ENCODE measurements at places on chromosomes 6 and 20.

DNA sequence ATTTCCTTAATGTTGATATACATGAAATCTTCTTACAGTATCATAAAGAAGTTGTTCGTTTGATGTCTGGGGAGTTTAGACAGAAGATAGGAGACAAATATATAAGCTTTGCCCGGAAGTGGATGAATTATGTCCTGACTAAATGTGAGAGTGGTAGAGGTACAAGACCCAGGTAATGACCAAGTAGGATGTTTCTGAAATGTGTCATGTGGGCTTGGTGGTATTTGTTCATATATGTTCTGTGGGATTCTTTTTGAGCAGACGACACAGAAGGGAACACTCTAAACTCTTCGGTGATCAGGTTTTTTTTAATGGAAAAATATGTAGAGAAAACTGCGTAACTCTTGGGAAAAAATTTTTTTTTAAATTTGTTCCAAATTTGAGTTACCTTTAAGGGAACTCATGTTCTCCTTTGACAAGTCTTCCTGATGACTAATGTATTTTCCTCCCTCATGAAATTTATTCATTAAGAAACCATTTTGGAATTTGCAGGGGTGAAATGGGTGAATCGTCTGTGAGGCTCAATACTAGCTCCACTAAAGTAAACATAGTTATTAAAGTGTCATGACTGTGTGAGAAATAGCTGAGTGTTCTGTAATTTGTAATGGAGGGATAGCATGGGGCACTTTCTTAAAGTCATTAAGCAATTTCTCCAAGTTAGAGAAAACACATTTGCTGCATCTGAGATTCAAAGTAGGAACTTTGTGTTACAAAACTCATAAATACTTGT, 100.6 kb downstream of the MAP3K4 start:
- DNase-seq = no peak

GRCh38 chr20:37108676-37109075, 12.9 kb upstream of the RBL1 start:
- DNase-seq = no peak

- DNase-seq = no peak
Observed at GRCh38 chr6:128491100-128491581, 29.3 kb downstream of the PTPRK start.

DNA sequence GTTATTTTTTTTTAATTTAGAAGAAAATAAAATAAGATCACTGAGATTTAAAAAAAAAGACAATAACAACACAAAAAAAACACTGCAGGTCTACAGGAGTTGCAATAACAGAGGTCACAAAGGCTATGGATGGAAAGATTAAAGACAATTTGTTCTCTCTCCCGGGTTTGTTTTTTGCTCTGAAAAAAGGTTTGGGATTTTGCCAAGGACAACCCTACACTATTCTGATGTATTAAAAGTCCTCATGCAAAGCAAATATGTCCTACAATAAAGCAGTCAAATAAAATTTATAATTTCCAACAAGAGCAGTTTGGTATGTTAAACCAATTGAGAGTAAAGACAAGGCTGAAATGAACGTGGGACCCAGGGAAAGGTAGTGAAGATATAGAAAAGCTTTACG, 55.6 kb downstream of the PTPRK start:
- no peak for DNase-seq

- no peak for DNase-seq
Observed at GRCh38 chr20:24567508-24567907, 98.1 kb downstream of the SYNDIG1 start.

GRCh38 chr6:127216810-127217789, 49.6 kb upstream of the RNF146 start:
- no peak for DNase-seq

DNA sequence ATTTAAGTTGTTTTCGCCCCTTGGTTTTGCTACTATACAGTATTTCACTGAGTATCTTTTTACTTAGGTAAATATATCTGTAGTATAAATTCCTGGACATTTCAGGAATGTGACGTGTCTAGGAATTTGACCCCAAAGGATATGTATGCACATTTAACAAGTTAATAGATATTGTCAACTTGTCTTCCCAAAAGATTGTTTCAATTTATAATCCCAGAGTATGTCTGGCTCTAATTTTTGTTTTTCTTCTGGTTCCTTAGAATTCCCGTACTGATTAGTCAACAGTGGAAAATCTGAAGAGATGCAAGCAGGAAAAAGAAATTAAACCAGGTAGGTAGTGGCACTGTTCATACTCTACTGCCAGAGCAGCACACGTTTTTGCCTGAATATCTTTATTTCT, 7.2 kb downstream of the PKIG start:
- DNase-seq = no peak

- no peak for DNase-seq
Observed at GRCh38 chr20:57834306-57835073, 124.7 kb upstream of the PMEPA1 start.

DNA sequence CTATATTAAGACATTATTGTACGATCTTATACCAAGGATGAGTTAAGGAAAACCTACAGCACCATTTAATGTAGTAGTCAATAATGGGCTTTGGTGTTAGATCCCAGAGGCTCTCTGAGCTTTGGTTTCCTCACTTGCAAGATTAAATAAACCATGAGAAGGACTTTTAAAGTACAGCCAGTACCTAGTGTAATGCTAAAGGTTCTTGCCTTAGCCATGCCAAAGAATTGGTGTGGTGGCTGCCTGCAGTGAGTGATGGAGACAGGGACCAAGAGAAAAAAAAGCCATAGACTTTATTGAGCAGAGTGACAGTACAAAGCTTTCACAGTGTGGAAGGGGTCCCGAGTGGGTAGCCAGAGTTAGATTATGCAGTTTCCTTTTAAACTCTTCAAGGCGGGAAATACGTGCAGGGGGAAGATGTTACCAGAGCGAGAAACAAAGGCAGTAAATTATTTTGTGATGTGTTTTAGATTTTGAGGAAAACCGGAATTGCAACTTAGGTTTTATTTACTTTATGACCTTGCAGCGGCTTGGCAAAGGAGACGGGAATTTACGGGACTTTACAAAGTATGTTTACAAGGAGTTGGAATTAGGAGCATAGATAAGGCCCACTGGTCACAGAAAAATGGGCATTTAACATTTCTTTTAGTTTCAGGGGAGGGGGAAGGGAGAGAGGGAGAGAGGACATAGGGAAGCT, 100.4 kb downstream of the MYO6 start:
- no peak for DNase-seq

- peak; percentile 51 for DNase-seq
Observed at GRCh38 chr6:150937132-150937906, 71.8 kb downstream of the MTHFD1L start.

DNA sequence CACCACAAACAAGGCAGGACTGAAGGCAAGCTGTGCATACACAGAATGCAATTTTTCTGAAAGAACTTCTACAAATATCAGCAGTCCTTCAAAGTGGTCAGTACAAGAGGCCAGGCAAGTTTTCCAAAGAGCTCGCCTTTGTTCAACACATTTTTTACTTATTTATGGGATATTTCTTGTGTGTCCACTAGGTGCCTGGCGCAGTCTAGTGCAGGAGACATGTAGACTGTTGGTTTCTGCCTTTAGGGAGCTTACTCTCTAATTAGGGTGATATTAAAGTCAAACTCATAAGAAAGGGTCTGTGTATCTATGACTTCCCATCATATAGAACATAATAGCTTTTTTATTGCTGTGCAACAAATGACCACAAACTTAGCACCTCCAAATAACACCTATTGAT, 21.2 kb upstream of the VEGFA start:
- no peak for DNase-seq

DNA sequence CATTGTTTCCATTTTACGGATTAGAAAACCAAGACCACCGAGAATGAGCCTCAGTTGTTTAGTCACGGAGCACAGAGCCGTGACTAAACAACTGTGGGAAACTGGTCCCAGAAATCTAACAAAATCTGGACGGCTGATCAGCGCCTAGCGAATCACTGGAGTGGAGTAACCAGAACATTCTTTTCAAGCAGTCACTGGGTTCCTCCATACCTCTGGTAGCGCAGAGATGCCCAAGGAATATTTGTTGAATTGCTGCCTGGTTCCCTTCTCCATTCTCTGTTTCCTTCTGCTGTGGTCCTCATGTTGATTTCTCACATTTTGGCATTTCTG, 62.0 kb downstream of the GPX5 start:
- DNase-seq = no peak

DNA sequence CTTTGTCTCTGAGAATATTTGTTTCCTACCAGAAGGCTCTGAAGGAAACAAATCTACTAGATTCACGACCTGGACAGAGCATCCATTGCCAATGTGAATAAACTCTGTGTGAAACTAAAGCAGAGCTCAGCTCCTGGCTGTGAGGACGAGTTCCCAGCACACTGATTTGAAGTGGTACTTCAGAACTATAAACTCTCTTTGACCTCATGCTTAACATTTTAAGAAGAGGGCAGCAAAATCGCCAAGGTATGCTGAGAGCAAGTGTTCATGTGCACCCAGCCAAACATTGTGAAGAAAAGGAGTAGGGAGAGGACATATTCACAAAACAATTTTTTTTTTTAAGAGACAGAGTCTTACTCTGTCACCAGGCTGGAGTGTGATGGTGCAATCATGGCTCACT, 33.7 kb upstream of the ZNF133 start:
- no peak for DNase-seq

- no peak for DNase-seq
Observed at GRCh38 chr6:85372188-85372914, 77.5 kb upstream of the NT5E start.

GRCh38 chr6:164108092-164108491, 693.6 kb downstream of the QKI start:
- DNase-seq = no peak

GRCh38 chr6:111087871-111088667, 766 bp downstream of the SLC16A10 start:
- DNase-seq = no peak

DNA sequence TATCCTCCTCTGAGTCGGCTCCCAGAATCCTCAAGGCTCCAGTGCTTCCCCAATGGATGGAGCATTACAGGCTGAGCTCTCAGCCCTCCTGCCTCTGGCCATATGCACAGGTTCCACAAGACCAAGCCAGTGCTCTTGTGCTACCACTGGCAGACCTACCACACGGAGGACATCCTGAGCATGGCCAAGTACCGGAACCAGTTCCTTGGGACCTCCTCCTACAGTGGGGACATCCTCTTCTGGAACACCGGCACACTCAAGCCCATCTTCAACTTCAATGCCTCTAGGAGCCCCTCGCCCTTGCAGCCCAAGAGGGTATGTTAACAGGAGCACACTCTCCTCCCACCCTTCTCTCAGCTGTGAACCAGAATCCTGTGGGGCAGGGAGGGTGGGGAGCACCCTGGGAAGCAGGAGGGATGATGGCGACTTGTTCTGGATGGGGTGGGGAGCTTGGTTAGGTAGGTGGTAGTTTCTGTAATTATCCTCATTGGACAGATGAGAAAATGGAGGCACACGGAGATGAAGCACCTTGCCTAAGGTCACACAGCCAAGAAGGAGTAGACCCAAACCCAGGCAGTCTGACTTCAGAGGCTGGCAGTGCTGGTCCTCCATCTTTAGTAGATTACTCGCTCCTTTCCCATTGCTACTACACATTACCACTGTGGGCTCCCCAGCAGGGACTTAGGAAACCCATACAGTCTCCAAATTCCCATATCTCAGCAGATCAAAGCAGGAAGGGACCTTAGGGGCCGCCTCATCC, 58.6 kb downstream of the EFCAB8 start:
- DNase-seq = no peak

- DNase-seq = no peak
Observed at GRCh38 chr20:22383156-22383555, 201.2 kb downstream of the FOXA2 start.

DNA sequence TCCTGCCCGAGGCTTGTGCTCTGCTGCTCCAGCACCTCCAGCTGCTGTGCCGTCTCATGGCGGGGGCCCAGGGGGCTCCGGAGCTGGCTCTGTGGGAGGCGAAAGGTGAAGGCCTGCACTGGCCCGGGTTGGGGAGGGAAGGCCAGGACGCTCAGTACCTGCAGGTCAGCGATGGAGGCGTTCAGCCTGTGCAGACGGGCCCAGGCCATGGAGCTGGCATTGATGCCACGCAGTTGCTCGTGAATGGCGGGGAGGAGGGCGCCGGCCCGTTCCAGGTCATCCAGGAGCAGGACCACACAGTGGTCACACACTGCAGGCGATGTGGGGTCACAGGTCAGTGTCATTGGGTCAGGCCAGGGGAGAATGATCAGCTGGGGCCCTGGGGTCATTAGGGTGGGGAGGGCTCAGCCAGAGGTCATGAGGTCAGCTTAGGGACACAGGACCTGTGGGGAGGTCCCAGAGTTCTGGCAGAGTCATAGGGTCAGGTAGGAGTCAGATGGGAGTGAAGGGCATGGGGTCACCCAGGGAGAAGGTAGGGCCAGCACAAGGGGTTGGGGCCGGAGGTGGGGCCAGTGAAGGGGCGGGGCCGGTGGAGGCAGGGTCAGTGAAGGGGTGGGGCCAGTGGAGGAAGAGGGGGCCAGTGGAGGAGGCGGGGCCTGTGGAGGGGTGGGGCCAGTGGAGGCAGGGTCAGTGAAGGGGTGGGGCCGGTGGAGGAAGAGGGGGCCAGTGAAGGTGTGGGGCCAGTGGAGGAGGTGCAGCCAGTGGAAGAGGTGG, 18.0 kb downstream of the ADRM1 start:
- no peak for DNase-seq

DNA sequence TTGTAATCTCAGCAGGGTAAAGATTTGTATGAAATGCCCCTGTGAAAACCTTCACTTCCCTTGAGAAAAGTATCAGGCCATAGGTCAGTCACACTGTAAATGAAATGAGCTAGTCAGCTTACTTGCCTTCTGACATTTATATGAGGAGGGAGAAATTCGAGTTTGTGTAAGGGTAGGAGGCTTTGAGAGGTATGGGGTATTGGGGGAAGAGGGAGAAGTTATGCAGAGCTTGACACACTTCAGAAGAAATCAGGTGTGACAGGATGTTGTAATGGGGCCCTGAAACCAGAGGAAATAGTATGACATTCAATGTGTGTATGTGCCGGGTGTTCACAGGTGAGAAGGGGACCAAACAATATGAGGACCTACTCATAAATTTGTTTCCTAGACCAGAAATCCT, 64.2 kb upstream of the CCN6 start:
- no peak for DNase-seq

DNA sequence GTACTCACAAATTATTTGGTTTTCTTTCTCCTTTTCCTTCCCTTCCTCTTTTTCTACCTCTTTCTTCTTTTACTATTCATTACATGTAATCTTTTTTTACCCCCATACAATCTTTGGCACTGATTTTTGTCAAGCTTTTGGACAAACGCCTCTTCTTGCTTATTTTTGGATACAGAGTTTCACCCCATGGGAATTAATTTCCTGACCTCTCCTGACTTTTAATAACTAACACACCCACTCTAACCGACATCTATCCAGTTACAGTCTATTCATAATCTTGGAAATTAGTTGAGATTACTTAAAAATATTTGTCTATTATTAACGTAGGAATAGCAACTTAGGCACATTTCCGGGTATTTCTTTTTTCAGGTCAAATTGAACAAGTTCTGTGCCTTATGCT, 101.2 kb downstream of the HDGFL1 start:
- no peak for DNase-seq

- no peak for DNase-seq
Observed at GRCh38 chr6:3631877-3632276, 119.6 kb downstream of the PXDC1 start.

DNA sequence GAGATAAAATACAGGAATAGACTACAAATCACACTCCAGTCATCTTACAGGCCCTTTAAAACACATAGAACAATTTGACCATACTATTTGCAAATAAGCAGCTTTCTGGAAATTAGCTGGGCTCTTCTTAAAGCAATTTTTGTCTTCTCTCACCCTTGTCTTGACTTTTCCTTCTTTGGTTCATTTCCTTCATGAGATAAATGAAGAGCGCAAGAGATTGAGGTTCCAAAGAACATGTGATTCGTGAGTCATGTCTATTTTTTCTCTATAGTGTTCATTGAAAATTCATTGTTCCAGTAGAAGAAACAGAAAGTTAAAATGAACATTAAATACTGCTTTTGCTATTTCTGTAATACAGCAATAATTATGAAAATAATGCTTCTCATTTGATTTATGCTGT, 33.9 kb downstream of the PRDM1 start:
- DNase-seq = no peak
